NCI-H2107 (cell line): ENCODE measurements at places on chromosomes 2 and 18.

GRCh38 chr18:55633032-55633431, 45.0 kb upstream of the TCF4 start:
- DNase-seq, result no peak

GRCh38 chr2:164717000-164717803, 95.9 kb upstream of the GRB14 start:
- DNase-seq, result no peak

- DNase-seq, result peak; percentile 69
Measured at GRCh38 chr2:61763605-61764034, 90.2 kb downstream of the FAM161A start.

- no peak for DNase-seq
Measured at GRCh38 chr2:198706476-198707082, 751.2 kb downstream of the SATB2 start.

- no peak for DNase-seq
Measured at GRCh38 chr2:201500534-201500933, 49.0 kb downstream of the STRADB start.

DNA sequence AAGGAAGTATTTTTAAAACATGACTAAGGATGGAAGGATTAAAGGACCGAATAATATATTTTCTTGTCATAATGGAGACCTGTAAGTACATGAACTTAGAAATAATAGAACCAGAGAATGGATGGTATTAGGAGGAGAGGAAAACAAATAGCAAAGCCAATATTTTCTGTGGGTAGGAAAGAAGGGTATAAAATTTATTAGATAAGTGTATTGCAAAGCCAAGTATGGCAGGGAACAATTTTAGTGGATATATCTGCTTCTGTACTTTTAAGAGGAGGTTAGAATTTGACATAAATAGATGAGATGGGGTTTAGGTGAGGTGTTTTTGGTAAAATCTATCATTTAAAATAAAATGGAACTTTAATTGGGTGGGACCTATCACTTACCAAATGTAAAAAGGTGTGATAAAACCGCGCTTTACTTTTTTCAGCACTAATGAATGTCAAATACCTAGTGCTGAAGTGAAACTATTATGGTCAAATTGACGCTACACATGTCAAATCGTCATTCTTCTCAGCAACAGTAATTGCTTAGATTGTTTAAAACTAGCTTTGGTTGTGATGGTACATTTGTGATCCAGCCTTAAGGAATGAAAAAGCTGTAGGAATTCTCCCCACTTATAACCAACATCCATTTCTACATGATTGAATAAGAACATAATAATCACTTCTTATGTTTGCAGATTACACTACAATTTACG, 78.1 kb upstream of the ZEB2 start:
- DNase-seq, result no peak

- DNase-seq, result no peak
Measured at GRCh38 chr2:29462293-29462692, 347.1 kb downstream of the CLIP4 start.

DNA sequence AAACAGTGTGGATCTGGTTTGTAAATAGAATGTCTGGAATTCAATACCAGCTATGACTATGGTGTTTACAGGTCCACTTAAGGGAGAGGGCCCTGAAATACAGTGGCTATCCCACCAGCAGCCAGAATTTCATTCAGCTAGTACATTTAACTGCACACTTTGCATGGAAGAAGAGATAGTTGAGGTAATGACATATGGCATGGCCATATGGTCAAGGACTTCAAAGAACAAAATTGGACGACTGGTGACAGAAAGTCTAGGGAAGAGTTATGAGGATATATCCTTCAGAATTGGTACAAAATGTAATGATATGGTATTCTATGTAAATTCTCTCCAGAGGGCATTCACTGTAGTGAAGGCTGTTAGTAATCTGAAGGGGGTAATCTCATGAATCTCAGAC, 105.0 kb downstream of the IKZF2 start:
- DNase-seq, result no peak

GRCh38 chr2:9984871-9985480, 33.5 kb downstream of the GRHL1 start:
- DNase-seq, result no peak

DNA sequence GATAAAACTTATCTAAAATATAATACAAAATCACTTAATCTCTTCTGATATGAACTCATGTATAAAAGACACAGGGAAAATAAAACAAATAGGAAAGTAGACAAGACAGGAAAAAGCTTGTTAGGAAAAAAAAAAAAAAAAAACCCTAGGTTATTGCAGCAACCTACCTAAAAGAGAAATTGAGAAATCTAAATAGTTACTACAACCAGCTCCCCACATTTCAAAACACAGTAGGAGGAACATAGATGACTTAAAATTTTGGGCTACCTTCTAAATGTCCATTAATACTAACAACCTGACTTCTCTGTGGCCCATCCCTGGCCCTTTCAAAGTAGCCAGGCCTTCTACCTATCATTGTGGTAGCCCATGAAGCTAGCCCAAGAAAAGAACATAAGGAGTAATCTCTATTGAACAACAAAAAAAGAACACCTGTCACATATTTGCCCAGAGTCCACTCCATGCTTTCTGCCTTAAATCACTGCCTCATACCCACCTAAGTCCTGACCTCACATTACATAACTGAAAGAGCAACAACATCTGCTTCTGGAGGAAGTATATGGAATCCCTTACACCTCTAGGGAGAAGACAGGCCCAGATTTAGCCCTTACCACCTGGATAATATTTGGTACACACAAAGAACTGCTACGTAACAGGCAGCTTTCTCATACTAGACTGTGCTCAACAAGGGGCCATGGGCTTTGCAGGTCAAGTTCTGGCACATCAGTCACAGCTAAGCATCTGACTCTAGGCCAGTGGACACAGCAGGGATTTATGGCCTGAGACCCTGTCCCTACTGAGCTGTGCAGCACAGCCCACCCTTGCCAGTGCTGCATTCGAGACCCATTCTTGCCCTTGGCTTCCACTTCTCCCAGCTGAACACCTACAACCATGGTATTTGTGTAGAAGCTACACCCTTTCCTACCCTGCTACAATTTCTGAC, 8.5 kb downstream of the SUCLG1 start:
- DNase-seq, result no peak

DNA sequence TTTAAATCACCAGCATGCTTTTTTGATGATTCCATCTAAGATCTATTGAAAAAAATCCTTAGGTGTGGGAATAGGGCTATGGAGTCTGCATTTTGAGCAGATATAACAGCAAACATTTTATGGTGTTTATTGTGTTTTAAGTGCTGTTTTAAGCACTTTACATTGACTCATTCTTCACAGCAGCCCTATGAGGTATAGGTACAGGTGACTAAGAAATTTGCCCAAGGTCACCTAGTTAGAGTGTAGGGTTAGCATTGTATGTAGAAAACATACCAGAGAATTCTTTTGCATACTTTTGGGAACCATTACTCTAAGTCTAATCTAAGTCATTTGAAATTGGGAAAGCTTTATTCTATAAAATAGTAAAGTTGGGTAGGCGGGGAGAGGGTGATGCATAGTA, 31.3 kb downstream of the PPM1B start:
- no peak for DNase-seq

- no peak for DNase-seq
Measured at GRCh38 chr2:139992078-139992477, 1211.9 kb upstream of the NXPH2 start.

DNA sequence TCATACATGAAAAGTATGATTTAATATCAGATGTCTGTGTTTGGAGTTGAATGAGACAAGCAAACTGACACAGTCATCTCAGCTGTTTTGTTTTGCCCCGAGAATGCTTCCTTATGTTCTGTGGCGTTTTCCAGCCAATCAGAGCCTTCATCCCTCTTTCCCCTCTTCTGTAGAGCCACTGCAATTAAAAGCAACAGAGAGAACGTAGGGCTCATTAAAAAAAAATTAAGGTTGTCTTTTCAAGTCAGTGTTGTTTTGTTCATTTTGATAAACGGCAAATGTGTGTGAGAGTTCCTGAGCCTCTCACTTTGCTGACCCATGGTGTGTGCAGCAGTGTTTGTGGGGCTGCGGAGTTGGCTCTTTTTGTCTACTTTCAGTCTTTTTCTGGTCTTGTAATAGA, 216.0 kb downstream of the FHOD3 start:
- DNase-seq, result no peak

- no peak for DNase-seq
Measured at GRCh38 chr2:69489793-69490192, 52.6 kb upstream of the NFU1 start.

DNA sequence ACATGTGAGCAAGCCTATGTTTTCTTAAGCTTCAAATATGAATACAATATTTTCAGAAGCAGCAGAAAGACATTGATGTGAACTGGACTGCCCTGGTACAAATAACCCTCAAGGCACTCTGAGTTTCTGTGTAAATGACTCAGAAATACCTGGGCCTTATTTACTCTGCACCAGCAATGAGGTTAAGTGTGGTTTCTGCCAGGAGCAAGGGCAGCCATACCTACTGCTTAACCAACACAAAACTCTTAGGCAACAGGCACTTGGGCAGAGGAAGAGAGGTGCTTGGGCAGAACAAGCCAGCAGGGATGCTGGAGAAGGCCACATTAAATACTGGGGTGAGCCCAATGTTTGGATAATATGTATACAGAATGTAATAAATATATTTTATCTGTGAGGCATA, 29.4 kb upstream of the ARL5A start:
- DNase-seq, result no peak

GRCh38 chr2:196640031-196640548, 575 bp downstream of the CCDC150 start:
- no peak for DNase-seq

DNA sequence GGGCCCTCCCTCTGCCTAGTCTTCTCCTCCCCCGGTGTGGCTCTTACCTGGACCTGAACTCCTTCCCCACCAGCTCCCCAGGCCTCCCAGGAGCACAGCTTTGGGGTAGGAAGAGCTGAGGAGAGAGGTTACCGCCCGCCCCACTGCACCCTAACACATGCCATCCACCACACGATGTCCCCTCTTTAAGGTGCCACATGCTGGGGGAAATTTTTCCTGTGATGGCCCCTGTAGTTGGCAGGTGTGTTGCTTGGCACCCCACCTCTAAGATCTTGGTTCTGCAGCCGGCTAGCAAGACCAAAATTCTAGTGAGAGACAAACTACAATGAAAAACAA, 6.9 kb upstream of the TEX261 start:
- no peak for DNase-seq

DNA sequence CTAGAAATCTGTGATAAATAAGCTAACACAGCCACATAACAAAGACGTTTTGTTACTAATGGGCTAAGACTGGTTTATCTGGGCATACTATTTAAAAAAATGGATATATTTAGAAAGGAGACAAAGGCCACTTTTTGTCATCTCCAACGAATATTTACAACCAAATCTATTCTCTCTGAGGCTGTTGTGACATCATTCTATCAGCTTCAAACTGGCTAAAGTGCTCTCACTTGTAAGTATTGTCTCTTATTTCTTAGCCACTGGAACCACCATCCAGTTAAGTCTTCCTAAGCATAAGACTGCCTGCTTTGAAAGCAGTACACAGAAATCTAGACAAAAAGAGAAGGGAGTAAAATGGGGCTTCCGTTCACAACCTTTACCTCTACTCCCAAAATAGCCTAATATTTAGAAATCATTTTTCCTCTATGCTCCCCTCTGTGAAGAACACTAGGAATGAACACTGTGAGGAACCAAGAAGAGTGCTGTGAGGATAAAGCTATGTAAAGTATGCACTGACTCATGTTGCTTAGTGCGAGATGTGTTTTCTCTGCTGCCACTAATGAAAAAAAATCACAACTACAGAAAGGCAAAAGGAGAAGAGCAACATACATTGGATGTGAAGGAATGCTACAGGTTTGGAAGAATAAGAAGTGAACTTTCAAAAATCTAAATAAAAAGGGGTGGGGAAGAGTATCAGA, 264.1 kb downstream of the EXOC6B start:
- DNase-seq, result no peak

- DNase-seq, result no peak
Measured at GRCh38 chr18:47166294-47166693, 9.9 kb downstream of the IER3IP1 start.

DNA sequence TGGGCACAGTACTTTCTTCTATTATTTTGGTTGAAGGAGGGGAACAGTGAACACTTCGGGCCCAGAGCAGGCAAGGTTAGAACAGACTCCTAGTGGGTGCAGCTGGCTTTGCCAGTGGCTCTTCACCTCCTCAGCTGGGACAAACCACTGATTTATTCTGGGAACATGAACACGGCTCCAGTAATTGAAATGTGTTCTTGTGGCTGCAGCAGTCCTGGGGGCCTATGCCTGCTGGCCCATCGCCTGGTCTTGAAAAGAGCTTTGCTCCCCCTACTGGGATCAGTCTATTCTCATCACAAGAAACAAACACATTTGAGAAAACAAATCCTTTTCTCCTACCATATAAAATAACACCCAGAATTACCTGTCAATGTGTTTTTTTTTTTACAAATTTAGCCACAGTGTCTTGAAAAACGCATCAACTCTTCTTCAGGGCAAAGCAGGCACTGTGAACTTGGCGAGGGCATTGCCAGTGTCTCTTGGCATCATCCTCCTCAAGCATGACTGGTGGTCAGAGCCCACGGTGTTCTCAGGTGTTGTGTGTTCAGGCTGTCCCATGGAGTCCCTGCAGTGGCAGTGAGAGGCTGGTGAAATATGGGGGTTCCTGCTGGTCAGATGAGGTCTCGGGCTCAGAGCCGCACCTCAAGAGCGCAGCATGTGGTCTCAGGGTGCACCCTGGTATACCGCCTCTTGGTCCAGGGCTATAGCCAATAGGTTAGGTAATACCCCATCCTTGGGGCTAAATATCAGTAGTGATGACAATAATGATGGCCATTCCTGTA, 51.3 kb downstream of the RNF144A start:
- no peak for DNase-seq

DNA sequence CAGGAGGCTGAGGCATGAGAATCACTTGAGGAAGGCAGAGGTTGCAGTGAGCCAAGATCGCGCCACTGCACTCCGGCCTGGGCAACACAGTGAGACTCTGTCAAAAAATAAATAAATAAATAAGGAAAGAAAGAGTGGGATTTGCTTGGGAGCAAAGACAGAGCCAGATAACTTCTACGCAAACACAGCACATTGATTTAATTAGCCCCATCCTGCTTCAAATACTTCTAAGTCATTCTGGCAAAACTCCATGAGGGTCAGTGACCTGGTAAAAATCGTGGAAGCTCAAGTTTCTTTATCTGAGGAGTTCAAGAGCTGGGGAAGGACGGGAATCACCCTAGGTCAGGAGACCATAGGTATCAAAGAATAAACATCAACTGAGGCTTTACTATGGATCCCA, 70.6 kb upstream of the TCF7L1 start:
- DNase-seq, result no peak

- DNase-seq, result no peak
Measured at GRCh38 chr2:26582890-26583289, 58.3 kb downstream of the CIB4 start.

GRCh38 chr2:25184254-25184653, 15.9 kb upstream of the POMC start:
- DNase-seq, result no peak

- DNase-seq, result peak; percentile 62
Measured at GRCh38 chr2:216692636-216693413, 2.5 kb downstream of the IGFBP5 start.

GRCh38 chr2:16319551-16320121, 346.0 kb downstream of the CYRIA start:
- DNase-seq, result no peak
